ENCODE measurements at places on chromosomes 6 and 20.
A peak's percentile ranks its signal among the peaks of the same experiment; 100 is the strongest.

GRCh38 chr6:20135677-20136268 lies 76.5 kb downstream of the MBOAT1 start:
- DNase-seq = no peak

- DNase-seq = peak; percentile 39
These were observed 54.2 kb downstream of the MRPL14 start for GRCh38 chr6:44072959-44073611.

GRCh38 chr6:159017757-159018559 lies 18.0 kb upstream of the RSPH3 start:
- no peak for DNase-seq

- DNase-seq = no peak
These were observed 367.6 kb upstream of the JAG1 start for GRCh38 chr20:11041396-11041795.

GRCh38 chr6:17397764-17398194 lies 4.4 kb downstream of the CAP2 start:
- no peak for DNase-seq

DNA sequence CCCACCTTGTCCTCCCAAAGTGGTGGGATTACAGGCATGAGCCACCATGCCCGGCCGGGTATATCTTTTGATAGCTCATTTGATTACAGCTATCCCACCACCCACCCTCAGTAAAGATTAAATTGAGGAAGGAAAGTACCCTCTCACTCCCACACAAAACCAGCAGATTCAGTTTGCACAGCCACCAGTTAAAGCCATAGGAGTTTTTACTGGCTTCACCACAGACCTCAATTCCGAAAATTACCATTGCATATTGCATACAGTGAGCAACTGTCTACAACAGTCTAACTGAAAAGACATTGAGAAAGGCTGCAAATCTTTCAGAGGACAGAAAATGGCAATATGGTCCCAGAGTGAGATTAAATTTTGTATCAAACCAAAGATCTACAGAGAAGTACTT lies 34.9 kb downstream of the ESF1 start:
- DNase-seq = no peak

DNA sequence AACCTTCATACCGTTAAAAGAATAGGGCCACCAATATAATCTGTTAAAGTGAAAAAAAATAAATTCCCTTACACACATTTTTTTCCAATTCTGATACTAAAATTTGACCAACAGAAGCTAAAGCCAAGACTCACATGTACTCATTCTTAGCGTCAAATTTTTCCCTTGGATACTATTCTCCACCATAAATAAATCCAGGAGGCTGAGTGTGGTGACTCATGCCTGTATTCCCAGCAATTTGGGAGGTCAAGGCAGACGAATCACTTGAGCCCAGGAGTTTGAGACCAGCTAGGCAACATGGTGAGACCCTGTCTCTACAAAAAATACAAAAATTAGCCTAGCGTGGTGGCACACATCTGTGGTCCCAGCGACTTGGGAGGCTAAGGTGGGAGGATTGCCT lies 43.9 kb downstream of the SCML4 start:
- no peak for DNase-seq

GRCh38 chr20:437787-438486 lies 24.4 kb downstream of the TBC1D20 start:
- no peak for DNase-seq

DNA sequence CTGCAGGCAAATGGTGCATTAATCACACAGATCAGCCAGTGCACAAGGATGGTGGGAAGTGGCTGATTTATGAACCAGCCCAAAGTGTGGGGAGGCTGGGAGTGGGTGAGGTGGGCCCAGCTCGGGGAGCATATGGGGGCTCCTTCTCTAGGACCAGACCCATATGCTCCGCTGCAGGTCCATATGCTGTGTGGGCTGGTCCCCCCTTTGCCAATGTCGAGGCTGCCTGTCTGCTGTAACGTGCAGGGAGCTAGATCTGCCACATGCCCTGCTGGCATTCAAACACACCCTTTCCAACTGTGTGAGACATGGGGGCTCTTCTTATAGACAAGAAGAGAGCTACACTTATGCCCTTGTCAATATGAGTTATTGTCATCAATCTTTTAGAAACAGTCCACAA lies 566.3 kb downstream of the DHX35 start:
- no peak for DNase-seq

DNA sequence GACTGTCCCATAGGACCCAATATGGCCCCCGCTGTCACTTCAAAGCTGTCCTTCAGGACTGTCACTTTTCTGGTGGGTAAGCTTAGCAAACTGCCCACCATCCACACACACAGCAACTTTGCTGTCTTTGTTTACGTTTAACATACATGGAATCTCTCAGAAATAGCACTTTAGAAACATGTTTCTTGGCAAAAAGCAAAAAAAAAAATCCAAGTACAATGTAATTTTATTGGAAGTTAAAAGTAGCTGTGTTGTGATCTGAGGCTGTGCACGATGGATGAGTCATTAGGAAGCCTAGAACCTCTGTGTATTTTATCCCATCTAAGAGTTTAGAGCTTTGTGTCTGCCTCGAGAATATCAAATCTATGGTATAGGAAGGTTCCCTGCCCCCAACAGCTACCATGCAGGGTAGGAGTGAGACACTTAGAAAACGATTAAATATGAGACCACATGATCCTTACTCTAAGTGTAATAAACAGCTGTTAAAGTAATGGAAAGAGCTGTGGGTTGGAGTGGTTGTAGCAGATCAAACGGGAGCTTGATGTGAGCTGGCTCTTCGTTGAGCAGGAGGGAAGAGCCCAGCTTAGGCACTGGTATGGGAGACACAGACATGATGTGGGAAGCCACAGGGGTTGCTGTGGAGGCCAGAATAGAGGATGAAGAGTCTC lies 119.5 kb downstream of the PLEKHG1 start:
- no peak for DNase-seq

GRCh38 chr6:149471801-149472200 lies 13.0 kb downstream of the ZC3H12D start:
- no peak for DNase-seq

- no peak for DNase-seq
These were observed 86.0 kb downstream of the TIAM2 start for GRCh38 chr6:155080881-155081845.

GRCh38 chr20:15756754-15757115 lies 816.5 kb downstream of the KIF16B start:
- DNase-seq = no peak

- DNase-seq = no peak
These were observed 34.4 kb upstream of the ASF1A start for GRCh38 chr6:118859517-118860064.

DNA sequence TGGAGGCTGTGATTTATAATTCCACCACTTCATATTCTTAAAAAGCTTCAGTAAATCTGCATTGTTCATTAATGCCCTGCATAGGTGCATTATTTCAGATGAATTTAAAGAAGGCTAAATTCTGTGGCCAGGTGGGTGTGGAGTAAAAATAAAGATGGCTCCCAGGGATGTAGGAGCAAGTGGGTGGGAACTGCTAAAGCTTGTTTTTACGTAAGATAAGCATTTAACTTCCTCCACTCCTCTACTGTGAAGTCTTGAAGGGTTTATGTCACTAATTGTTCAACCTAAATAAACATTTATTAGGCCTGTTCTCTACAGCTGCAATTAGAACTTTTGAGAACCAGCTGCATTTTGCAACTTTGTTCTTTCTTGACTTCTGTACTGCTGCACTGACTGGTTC lies 6.8 kb upstream of the SLC35B3 start:
- DNase-seq = no peak

DNA sequence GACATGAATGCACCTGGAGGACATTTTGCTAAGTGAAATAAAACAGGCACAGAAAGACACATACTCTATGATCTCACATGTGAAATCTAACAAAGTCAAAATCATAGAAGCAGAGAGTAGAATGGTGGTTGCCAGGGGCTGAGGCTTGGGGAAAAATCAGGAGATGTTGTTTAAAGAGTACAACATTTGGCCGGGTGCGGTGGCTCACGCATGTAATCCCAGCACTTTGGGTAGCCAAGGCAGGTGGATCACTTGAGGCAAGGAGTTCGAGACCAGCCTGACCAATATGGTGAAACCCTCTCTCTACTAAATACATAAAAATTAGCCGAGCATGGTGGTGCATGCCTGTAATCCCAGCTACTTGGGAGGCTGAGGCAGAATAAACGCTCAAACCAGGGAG lies 26.0 kb upstream of the LOC128125822 start:
- no peak for DNase-seq

DNA sequence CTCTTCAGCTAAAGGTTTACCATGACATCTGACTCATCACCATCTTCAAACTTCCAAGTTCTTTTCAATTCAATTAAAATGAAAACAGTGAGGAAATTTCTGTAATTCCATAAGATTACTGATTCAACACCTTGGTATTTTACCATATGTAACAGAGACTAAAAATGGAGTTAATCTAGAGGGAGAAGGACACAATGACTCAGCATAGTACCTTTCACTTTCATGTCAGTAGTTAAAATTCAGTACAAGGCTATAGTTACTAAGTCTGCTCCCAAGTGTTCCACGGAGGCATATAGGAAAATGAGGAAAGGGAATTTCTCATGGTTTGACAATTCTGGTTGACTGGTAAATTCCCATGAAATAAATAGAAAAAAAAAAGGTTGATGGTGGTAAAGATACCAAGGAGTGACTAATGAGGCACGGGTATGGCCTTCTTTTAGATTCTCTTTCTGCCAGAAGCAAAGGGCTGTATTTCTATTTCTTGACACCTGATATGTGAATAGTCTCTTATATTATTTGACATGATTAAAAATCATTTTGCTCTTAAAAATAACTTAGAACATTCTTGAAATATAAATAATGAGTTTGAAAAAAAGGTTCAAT lies 526.7 kb upstream of the ADGRB3 start:
- no peak for DNase-seq

GRCh38 chr20:31984981-31985471 lies 17.1 kb downstream of the XKR7 start:
- DNase-seq = no peak

- no peak for DNase-seq
These were observed 258.4 kb downstream of the CD83 start for GRCh38 chr6:14375930-14376329.

DNA sequence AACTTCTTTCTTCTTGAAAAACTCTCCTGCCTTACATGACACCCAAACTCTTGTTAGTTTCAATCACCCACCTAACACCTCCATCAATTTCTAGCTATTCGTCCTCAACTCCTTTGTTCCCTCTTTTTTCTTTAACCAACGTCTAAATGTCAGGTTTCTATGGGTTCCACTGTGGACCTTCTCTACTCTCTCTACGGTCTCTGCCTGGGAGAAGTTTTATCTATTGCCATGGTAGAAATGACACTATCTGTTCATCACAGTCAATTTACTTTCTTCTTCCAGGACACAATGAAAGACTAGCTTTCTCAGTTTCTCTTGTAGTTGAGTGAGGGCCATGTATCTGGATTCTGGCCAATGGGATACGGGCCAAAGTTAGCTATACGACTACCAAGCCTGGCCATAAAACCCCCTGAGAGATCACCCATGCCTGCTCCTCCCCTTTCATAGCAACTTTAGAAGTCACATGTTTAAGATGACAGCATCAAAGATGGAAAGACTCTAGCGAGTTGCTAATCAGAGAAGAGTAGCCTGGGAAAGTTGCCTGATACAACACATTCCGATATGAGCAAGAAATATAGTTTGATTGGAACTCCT lies 17.9 kb downstream of the RNGTT start:
- no peak for DNase-seq

GRCh38 chr6:14310960-14311359 lies 193.4 kb downstream of the CD83 start:
- DNase-seq = no peak

DNA sequence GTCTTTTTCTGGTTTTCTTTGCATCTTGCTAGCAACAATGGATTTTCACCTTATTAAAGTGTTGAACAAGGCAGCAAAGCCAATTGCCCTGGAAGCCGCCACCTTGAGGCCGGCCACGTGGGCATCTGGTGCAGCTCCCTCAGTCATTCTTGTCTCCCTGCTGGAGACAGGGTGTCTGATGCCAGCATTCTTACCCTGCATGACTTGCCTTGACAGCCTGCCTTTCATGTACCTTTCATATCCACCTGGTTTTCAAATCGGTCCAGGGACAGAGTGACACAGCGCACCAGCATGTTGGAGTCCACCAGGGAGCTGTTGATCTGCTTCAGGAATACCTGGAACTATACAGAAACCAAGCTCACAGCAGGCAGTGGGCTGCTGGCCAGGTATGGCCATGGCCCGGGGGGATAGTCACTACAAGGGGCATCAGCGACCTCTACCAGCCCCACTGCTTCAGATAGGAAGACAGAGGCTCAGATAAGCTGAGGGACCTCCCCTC lies 49.8 kb downstream of the MYH7B start:
- DNase-seq = no peak

- no peak for DNase-seq
These were observed 41.4 kb downstream of the MCM8 start for GRCh38 chr20:5991623-5992441.

DNA sequence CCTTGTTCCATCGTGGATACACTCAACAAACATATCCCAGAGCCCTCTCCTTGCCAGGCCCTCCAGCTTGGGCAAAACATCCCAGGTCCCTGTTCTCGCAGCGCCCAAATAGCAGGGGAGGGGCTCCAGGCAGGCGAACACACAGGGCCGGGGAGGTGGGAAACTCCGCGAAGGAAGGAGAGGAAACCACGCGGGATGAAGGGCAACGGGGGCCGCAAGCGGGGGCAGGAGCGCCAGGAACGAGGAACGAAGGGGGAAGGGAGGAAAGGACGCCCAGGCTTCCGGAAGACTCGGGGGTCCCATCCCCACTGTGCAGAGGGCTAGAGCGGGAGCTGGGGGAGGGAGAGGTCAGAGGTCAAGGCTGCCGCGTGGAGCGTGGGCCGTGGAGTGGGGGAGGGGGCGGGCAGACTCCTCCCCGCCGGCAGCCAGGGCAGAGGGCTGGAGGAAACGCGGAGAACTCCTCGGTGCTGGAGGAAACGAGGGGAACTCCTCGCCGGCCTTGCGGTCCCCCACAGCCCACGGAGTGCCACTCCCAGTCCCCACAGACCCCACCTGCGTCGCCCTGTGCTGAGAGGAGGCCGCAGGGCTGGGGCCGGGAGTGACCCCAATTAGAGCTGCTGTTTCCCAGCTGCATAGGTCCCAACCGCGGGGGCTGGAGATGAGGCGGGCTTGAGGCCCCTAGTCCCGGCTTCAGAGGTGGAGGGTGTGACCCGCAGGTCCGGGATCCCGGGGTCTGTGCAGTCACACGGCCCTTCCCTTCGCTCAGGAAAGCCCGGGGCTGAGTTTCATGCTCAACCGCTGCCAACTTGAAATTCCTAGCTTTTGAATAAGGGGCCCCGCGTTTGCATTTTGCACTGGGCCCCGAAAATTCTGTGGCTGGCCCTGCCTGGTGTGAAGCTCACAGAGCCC lies 1.2 kb upstream of the RBM38 start:
- no peak for DNase-seq

GRCh38 chr6:162058281-162058875 lies 669.2 kb downstream of the PRKN start:
- no peak for DNase-seq

GRCh38 chr6:16190214-16190613 lies 48.2 kb upstream of the GMPR start:
- DNase-seq = no peak

Data from stimulated activated CD4-positive, alpha-beta T cell treated with anti-CD3 and anti-CD28 coated beads, Interleukin-1b, Interleukin-23, amount 100 ng/mL, for 1 hour (primary cell).